Breast epithelium (tissue), 4 donors: ENCODE measurements at places on chromosomes 6 and 20.

DNA sequence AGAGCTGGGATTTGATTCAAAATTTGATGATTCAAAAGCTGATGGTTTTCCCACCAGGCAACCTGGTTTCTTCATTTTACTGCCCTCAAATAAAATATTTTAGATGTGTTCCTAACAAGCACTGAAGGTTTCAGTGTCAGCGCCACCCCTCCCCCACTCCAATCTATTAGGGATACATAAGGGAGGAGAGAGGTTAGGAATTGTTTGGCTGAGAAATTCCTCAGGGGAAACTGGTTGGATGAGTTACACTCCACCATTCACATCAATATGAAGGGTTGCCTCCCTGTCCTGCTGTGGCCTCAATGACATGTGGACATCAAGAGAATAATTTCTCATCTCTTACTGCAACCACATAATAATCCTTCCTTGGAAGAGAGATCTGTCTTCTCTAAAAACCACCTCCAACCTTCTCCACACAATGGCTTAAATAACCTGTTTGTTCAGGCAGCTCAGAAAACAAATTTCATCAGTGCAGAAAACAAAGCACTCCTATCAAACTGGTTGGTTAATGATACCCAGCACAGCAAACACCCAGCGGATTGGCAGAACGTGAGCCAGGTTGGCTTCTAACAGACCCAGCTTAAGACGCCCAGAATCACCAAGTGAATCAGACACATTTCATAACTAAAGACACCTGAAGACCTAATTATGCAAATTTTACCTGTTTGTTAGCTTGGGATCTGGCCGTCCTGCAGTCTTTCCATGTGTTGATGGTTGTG is 136.0 kb upstream of the SGK1 start:
- H3K4me3 ChIP-seq: no peak overlapping the region
- no peak overlapping the region for H3K27ac ChIP-seq
- DNase-seq: no peak
- H3K36me3 ChIP-seq: no peaks in the 10 kb centered on the region
- H3K4me1 ChIP-seq: no peaks in the 10 kb centered on the region

- H3K27ac ChIP-seq: no peak overlapping the region
- no peaks in the 10 kb centered on the region for H3K4me1 ChIP-seq
- no peak overlapping the region for H3K4me3 ChIP-seq
- no peak for DNase-seq
- no peaks in the 10 kb centered on the region for H3K36me3 ChIP-seq
These were observed 4.0 kb downstream of the SLC52A3 start for GRCh38 chr20:764255-764654.

DNA sequence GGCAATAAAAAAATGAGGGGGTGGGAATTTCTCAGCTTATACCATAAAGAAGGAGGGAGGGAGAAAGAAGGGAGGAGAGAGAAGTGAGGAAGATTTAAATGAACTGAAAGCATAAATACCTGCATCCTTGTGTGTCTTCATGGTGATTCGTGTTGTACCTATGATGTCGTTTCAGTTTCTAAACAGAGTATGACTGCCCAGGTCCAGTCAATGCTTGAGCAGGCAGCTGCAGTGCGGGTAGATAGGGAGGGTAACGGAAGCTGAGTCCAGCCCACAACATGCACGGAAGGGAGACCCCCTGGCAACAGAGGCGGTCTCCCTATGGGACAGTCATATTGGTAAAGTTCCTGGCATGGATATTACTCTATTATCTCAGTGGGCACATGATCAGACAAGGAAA is 184.5 kb downstream of the KIF16B start:
- no peaks in the 10 kb centered on the region for H3K36me3 ChIP-seq
- no peak overlapping the region for H3K27ac ChIP-seq
- no peak overlapping the region for H3K4me3 ChIP-seq
- DNase-seq: no peak
- H3K4me1 ChIP-seq: no peaks in the 10 kb centered on the region

DNA sequence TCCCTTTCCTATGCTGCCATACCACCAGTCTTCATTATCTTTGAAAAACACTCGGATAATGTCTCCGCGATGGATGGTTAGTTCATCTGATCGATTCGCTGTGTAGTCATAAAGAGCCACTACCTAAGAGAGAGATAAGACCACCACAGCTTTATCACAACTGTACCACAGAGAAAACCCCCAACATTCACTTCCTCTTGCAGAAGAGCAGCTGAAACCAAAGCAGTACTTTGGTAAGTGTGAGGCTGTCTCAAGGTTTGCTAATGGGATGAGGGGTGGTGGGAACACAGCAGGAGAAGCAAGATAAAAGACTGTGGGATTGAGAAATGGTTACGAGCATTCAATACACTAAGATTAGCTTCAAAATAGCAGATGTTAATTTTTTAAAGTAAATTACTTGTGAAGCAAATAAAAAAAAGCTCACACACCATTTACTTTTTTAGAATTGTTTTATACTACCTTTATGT is 142.1 kb downstream of the MYB start:
- H3K27me3 ChIP-seq: no peaks in the 10 kb centered on the region
- H3K4me3 ChIP-seq: no peak overlapping the region
- no peaks in the 10 kb centered on the region for H3K36me3 ChIP-seq
- H3K27ac ChIP-seq: no peak overlapping the region
- no peaks in the 10 kb centered on the region for H3K4me1 ChIP-seq

DNA sequence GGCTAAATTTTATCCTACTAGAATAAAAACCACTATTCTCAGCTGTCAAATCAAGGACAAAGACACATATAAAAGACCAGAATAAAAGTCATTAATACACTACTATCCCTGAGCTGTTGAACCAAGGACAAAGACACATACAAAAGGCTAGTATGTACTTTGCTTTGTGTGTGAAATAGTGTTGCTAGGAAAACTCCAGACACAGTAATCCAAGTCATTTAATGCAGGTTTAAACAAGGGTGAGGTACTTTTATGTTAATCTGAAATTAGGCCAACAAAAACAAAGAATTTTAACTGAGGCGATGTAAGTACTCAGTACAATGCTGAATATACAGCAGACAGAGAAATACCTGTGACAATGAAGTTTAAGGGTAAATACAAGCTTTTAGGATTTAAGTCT is 18.9 kb downstream of the GCLC start:
- no peak for DNase-seq
- no peaks in the 10 kb centered on the region for H3K27me3 ChIP-seq
- no peaks in the 10 kb centered on the region for H3K36me3 ChIP-seq
- no peak overlapping the region for H3K4me3 ChIP-seq
- no peaks in the 10 kb centered on the region for H3K4me1 ChIP-seq

- no peak overlapping the region for H3K4me3 ChIP-seq
- H3K27me3 ChIP-seq: no peaks in the 10 kb centered on the region
- no peak for DNase-seq
- H3K4me1 ChIP-seq: no peaks in the 10 kb centered on the region
These were observed 149.7 kb downstream of the AHI1 start for GRCh38 chr6:135347887-135348286.

DNA sequence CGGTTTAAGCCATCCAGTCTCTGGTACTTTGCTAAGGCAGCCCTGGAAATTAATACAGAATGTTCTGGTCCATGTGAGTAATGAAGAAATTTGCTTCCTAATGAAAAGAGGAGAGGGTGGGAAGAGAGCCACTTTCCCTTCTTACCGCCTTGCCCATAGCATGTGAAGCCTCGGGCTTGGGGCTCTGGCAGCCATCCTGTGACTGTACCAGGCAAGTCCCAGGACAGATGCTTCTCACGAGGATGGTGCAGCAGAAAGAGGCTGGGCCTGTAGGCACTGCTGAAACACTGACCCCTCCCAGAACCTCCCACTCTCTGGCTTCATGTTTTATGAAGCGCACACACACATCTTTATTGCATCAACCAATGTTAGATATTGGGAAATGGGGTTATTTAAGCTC is 74.8 kb downstream of the IYD start:
- no peaks in the 10 kb centered on the region for H3K4me1 ChIP-seq
- H3K27ac ChIP-seq: peak overlapping the region; percentile 65
- H3K4me3 ChIP-seq: no peak overlapping the region
- DNase-seq: no peak
- no peaks in the 10 kb centered on the region for H3K27me3 ChIP-seq
- no peaks in the 10 kb centered on the region for H3K36me3 ChIP-seq

GRCh38 chr6:72946774-72947173 is 278.5 kb downstream of the KHDC1L start:
- H3K36me3 ChIP-seq: no peaks in the 10 kb centered on the region
- no peak overlapping the region for H3K4me3 ChIP-seq
- no peaks in the 10 kb centered on the region for H3K4me1 ChIP-seq
- DNase-seq: no peak
- no peak overlapping the region for H3K27ac ChIP-seq

DNA sequence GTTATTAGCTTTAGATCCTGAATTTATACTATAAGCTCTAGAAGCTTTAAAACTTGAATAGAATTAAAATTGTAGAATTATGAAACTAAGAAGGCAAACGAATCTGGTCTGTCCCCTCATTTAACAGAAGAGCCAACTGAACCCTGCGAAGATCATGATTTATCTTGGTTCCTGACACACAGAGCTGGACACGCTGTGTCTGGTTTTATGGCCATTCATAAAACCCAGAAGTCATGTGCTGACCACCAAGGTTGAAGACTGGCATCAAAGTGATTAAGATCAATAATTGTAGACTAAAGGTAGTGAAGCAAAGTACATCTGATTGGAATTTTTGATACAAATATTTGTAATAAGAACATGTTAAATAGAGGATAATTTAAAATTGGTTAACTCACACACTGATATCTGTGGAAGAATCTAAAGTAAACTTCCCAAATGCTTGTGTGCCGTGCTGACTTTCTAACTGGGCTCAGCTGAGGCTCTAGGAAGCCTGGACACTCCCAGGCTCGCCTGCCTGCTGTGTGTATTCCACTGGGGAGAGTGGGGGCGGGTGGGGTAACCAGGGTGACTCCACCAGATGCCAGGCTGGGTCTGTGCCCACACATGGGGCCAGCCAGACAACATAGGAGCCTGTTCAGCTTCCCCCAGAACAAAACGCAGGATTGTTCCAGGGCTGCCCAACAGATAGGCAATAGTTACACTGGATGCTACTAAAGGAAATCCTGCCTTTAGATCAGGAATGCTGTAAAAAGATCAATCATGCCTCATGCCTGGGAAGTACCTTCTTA is 42.1 kb upstream of the SLC22A3 start:
- H3K36me3 ChIP-seq: no peaks in the 10 kb centered on the region
- no peaks in the 10 kb centered on the region for H3K4me1 ChIP-seq
- no peak for DNase-seq
- no peaks in the 10 kb centered on the region for H3K27me3 ChIP-seq
- H3K27ac ChIP-seq: no peak overlapping the region
- no peak overlapping the region for H3K4me3 ChIP-seq

DNA sequence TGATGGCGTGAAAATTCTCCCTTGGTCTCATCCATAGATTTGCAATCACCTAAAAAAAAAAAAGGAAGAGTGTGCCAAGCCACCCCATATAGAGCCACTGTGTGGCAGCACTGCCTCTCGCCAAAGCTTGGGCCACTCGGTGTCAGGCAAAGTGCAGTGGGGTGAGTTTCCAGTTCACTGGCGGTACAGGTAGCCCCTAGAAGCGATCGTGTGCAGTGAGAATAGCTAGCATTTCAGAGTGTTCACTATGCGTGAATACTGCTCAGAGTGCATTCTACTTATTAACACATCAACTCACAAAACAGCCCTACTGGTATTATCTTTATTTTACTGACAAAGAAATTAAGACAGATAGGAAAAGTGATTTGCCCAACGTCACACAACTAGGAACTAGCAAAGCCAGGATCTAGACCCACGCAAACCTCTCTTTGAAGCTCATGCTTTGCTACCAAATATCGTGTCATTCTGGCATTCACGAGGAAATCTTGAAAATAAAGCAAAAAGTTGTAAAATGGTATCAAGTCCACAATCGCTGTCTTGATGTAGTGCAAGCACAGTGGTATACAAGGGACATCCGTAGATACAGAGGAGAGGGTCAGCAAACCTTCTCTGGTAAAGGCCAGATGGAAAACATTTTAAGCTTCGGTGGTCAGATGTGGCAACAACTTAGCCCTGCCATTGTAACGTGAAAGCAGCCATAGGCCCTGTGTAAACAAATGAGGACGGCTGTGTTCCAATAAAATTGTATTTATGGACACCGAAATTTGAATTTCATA is 10.4 kb upstream of the GCNT2 start:
- no peak overlapping the region for H3K4me3 ChIP-seq
- no peaks in the 10 kb centered on the region for H3K4me1 ChIP-seq
- H3K27me3 ChIP-seq: no peaks in the 10 kb centered on the region
- H3K27ac ChIP-seq: no peak overlapping the region

GRCh38 chr6:28212510-28213212 is 12.4 kb upstream of the ZSCAN9 start:
- peak overlapping the region; percentile 54 for H3K27ac ChIP-seq
- H3K4me1 ChIP-seq: no peaks in the 10 kb centered on the region
